ENCODE measurements at places on chromosomes 12 and 14. TPM values are rescaled to one million over a fixed set of nuclear protein-coding genes. Genes with fewer than 3 reads are reported as not detected.

DNA sequence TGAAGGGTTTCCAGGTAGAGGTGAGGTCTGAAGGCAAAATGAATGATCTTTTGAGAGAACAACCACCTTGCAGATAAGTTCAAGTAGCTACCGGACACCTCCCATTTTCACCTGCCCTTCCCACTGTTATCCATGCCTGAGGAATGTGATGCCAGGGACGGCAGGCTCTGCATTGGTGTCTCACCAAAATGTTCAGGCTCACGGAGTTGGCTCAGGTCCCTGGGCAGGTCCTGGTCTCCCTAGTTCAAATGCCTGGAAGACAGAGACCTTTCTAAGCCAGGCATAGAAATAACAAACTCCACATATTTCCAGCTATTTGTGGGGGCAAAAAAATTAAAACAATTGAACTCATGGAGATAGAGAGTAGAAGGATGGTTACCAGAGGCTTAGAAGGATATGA is 36.0 kb downstream of the TMEM63C start:
- no peak for DNase-seq

DNA sequence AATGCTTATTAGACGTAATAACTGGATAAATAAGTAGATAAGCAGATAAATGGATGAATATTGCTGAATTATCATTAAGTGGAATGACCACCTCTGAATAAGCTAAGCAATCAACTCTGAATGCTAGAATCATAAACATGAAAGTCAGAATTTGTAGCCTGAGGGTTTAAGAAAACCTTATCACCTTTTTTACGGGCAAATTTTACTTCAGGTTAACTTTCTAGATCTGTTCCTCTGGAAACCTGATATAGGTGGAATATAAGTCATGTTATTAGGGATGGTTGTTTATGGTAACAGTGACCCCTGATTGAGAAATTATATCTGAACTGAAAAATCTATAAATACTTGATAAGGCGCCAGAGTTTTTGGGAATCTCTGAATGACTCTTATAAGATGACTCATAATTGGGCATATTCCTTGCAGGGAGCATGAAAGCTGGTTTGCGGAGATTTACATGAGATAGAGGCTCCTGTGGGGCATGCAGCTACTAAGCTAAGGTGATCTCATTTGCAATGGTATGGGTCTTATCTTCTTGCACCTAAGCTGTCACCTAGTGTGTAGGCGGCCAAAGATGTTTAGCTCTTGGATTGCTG is 12.1 kb downstream of the SPX start:
- DNase-seq: no peak

DNA sequence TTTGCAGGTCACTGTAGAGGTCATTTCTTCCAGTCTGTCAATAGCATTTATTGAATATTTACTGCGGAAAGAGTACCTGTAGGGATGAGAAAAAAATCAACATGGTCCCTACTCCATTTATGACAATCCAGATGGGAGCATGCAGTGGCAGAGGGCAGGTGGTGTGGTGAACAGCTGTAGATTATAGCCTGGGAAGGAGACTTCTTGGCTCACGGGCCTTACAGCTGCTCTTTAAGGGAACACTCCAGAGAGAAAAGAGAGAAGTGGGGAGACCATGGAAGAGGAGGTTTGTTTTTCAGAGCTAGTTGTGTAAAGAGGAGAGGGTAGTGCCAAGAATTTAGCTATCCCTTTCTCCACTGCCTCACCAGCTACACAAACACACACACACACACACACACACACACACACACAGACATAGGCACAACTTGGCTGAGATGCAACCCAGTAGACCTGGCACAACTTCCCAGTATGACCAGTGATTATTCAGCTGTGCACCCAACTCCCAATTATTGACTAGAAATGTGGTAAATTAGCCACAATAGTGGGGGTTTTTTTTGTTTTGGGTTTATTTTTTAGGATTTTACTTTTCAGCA is 41.0 kb downstream of the GPHB5 start:
- DNase-seq: no peak

DNA sequence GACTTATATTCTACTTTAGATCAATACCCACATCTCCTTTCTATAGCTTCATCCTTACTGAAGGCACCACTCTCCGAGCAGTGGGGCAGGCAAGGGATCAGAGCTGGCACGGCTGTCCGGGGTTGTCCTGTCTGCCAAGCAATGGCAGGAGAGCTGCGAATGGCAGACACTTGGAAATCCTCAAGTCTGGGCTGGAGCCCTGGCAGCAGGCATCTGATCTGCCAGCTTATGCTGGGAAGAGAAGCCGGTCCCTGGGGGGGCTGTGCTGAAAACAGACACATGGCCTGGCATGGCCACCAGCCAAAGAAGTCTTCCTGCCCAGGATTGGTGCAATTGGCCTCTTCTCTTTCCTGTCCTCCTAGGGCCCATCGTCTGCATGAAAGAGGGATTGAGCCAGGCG is 280.2 kb upstream of the PWP1 start:
- DNase-seq: no peak

GRCh38 chr12:55755246-55755645 is 12.3 kb downstream of the GDF11 start:
- no peak for DNase-seq

DNA sequence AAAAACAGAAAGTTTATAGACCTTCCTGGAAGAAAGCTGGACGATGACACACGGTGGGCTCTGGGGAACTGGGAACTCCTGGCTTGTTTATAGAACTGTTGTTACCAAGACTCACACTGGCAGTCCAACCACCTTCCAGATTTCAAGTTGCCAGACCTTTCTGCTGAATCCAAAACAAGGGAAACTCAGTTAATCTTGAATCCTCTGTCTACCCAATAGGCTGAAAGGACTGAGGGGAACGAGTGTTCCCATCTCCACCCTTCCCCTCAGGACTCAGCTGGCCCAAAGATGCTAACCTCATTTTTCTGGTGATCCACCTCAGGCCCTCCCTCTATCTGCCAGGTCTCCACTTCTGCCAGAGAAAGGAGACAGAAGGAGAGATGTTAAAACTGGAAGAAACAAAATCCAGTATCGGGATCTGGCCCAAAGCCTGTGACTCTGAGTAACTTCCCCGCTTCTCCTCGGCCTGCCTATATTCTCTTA is 231.4 kb downstream of the ANO2 start:
- DNase-seq: no peak

- DNase-seq: peak; percentile 68
Measured at GRCh38 chr14:23577710-23578392, 739 bp downstream of the JPH4 start.

GRCh38 chr14:33569821-33570687 is 380.8 kb downstream of the EGLN3 start:
- DNase-seq: no peak

The CEP128 gene
- 14.0 TPM for total RNA-seq

The AKAP5 gene
- total RNA-seq: 0.75 TPM

The TRPV4 gene
- total RNA-seq: 14.0 TPM

All from endodermal cell (in vitro differentiated cells).